Heart left ventricle (tissue), 16 donors: ENCODE measurements at places on chromosomes 1 and 21. TPM values are rescaled to one million over a fixed set of nuclear protein-coding genes. Genes with fewer than 3 reads are reported as not detected.

GRCh38 chr1:12475101-12475500, 142.9 kb downstream of the DHRS3 start:
- no peak for DNase-seq

DNA sequence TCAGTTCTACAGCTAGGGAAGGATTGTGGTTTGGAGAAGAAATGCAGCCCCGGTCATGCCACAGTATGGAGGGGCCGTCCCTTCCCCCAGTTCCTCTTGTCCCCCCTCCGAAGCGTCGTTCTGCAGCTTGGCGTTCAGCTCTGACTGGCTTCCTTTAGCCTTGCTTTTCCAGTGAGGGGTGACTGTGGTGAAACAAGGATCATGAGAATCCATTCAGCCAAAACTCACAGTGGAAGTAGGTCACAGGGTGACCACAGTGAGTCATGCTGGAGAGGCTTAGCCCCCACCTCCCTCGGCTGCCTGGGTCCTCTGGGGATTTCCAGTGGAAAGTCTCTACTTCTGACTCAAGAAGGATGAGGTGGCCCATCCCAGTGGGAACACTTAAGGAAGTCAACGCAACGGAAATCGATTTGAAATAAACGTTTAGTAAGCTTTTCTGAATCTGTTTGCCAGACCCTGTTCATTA, 37.3 kb upstream of the COL6A2 start:
- DNase-seq: peak; percentile 82

DNA sequence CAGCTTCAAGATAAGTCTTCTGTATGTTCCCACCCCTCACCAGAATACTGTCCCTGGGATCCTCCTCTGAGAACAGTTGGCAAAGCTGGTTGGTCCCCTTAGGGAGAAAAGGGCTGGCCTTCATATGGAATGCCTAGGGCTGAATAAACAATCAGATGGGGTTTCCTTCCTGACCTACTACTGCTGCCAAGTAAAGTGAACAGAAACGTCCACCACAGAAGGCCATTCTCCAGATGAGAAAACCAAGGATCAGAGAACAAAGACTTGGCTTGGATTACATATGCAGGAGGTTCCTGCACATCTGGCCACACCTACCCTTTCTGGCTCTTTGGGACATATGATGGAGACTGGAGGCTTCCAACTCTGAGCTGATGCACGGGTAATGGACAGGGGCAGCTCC, 194.5 kb downstream of the HIVEP3 start:
- DNase-seq: no peak

- no peak for DNase-seq
Measured at GRCh38 chr1:199756066-199756465, 271.4 kb upstream of the NR5A2 start.

GRCh38 chr1:46719689-46720088, 775 bp upstream of the EFCAB14 start:
- no peak for DNase-seq

DNA sequence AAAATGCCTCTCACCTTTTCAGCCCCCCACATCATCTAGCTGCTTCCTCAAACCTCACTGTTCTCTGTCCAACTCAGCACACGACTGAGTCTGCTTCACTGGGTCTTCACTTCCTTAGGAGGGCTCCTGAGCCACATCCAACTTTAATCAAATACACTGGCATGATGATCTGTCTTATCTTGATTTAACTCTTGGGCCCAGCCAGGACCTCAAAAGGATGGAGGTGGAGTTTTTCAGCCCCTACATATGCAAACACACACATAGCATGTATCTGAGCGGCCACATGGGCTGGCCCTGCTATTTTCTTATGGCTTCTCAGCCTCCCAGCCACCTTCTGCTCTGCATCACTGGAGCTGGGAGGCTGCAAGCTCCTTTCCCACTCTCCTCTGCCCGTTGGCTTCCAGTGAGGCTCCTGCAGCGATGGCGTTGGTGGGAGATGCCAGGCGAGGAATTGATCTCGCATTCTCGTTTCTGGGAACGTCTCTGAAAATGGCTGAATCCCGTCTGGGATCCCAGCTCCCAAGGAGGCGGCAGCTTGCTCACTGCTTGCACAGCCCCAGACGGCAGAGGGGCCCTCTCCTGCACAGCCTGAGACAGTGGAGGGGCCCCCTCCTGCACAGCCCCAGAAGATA, 1.8 kb upstream of the PRXL2B start:
- DNase-seq: no peak

- DNase-seq: no peak
Measured at GRCh38 chr1:165851034-165851658, 23.7 kb downstream of the UCK2 start.

- no peak for DNase-seq
Measured at GRCh38 chr1:63633281-63633680, 40.1 kb downstream of the PGM1 start.

DNA sequence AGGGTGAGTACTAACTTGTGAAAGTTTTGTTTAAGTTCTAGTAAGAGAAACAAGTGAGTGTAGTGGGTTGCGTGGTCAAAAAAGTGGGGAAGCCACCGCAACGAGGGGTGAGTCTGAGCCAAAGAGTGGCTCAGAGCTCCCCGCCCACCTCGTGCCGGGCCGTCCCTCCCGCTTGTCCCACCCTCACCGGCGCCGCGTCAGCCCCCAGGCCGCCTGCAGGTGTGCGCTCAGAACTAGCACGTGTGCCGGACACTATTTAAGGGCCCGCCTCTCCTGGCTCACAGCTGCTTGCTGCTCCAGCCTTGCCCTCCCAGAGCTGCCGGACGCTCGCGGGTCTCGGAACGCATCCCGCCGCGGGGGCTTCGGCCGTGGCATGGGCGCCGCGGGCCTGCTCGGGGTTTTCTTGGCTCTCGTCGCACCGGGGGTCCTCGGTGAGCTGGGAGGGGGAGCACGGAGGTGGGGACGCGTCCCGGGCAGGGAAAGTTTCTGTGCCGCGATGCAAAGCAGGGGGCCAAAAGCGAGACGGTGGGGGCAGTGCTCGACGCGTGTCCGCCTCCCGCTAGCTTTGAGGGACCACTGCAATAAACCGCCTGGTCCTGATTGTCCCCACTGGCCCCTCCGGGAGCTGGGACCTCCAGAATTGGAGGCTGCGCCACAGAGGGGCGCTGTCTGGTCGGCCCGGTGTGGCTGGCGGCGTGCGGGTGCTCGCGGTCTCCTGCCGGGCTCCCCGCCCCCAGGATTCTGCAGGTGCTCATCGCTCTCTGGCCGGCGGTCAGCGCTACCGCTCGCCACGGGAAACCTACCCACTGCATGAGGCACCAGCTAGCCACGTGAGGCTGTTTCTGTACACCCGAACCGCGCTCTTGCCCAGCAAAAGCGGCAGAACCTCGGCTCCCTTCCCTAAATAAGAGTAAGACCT, at the start of gene CR2:
TSS of gene CR2 (plus strand) at position 283 of the 919 bp plus-strand sequence. CDS start at position 374, 91 bp downstream.
- DNase-seq: no peak

- no peak for DNase-seq
Measured at GRCh38 chr21:27192281-27192949, 225.5 kb upstream of the ADAMTS5 start.

GRCh38 chr1:58057826-58058225, 488.7 kb downstream of the OMA1 start:
- no peak for DNase-seq

GRCh38 chr1:176552217-176552991, 89.4 kb downstream of the PAPPA2 start:
- no peak for DNase-seq

GRCh38 chr21:16194095-16194787, 464.5 kb downstream of the USP25 start:
- DNase-seq: peak; percentile 67

Gene DISP1
- total RNA-seq: 5.8 TPM

Gene SH2D1B
- total RNA-seq: not detected

Gene IL12RB2
- total RNA-seq: 0.25 TPM

Gene SEC22B
- 15.1 TPM for total RNA-seq

Gene SORT1
- 173 TPM for total RNA-seq
